ENCODE measurements at places on chromosomes 5 and 9.

DNA sequence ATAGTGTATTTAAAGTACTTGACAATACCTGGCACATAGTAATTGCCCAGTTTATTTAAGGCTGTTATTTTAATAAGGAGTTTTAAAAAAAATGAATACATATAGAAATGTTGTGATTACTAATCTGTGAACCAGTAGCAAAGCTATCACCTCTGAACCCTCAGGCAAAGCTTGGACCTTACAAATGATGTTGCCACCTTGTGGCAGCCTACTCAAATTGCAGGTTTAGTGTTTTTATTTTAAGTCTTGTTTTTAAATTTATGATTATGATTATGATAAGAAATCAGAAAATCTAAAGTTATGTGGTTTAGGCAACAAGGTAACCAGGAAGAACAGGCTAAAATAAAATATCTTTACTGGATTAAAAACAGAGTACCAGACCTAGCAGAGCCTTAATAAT lies 35.8 kb downstream of the PPARGC1B start:
- DNase-seq = no peak

DNA sequence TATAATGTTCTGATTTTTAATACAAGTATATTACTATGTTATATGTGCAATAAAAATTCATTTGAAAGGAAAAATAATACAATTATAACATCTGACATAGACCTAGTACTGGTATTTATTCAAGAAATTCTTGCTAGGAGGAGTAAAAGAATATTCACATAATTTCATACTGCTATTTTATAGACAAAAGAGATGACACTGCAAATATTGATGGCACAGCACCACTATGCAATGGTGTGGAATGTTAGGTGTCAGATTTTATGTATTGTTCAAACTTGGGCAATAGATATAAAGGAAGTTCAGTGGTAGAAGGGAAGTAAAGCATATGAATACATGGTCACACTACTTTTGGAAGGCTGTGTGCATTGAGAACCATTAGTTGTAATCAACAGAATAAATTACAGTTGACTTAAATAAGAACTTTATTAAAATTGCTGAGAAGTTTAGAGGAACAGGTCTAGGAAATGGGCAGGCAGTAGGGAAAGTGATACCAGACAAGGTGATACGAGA lies 143.9 kb downstream of the OR2K2 start:
- DNase-seq = no peak

DNA sequence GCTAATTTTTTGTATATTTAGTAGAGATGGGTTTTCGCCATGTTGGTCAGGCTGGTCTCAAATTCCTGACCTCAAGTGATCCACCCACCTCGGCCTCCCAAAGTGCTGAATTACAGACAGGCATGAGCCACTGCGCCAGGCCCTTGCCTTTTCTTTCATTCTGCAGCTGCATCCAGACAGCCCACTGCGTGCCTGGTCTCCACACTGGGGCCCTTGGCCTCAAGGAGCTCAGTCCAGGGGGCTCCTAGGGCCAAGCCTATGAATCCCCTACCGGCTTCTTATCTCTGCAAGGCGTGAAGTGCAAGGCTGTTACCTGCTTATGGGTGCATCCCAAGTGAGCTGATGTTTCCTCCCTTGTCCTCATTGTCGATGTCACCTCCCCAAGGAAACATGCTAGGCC lies 78.8 kb downstream of the CSNK1A1 start:
- no peak for DNase-seq

DNA sequence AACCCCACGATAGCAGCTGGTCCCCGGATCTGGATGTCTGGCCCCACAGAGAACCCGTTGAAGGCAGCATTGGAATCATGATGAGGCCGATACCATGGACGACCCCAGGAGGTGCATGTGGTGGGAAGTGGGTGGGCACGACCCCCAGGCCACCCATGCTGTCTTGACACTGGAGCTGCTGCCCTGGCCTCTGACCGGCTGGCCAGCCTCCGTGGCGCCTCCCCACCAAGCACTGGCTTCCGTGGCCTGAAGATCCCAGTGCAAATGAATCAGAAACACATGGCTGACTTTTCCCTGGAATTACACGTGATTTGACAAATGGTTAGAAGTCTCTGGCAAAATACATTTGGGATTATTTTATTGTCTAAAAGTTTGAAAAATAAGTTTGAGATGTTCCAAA lies 259.0 kb upstream of the IRX1 start:
- no peak for DNase-seq

- DNase-seq = no peak
Measured at GRCh38 chr9:103942200-103942599, 151.9 kb upstream of the SMC2 start.

GRCh38 chr5:43357878-43358281 lies 44.7 kb upstream of the HMGCS1 start:
- no peak for DNase-seq

DNA sequence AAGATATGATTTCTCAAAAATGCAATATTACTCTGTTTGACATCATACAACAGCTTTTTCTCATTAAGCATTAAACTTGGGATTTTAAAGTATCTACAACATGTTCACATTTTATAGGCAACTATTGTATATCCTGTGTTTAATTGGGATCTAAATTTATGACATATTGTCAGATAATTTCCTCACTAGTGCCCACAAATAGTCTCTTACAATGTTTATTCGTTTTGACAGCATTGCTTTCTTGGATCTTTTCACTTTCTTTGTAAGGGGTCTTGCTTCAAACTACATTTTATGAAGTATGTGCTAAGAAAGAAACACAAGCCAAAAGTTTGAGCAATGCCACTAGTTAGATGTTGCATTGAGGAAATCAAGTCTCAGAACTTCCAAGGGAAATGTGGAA lies 285.1 kb downstream of the TMEM167A start:
- DNase-seq = no peak

DNA sequence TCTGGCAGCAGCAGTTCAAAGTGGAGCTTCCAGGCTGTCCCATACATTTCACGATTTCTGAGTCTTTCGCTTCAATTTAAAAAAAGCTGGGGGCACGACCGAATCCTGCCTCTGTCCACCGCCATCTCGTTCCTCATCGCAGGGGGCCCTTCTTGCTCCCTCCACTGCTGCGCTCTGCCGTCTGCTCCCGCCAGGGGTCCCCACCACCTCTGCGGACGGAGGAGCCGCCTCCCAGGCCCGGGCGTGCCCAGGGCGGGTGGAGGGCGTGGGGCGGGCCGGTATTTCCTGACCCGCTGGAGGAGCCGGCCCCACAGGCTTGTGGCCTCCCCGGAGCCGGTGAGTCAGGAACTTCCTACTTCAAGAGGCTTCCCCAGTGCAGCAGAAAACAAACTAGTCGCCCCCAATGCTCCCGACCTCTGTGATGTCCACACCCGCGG lies 50.4 kb downstream of the USP20 start:
- DNase-seq = peak; percentile 87

GRCh38 chr5:64612344-64612961 lies 77.8 kb upstream of the SHISAL2B start:
- no peak for DNase-seq

DNA sequence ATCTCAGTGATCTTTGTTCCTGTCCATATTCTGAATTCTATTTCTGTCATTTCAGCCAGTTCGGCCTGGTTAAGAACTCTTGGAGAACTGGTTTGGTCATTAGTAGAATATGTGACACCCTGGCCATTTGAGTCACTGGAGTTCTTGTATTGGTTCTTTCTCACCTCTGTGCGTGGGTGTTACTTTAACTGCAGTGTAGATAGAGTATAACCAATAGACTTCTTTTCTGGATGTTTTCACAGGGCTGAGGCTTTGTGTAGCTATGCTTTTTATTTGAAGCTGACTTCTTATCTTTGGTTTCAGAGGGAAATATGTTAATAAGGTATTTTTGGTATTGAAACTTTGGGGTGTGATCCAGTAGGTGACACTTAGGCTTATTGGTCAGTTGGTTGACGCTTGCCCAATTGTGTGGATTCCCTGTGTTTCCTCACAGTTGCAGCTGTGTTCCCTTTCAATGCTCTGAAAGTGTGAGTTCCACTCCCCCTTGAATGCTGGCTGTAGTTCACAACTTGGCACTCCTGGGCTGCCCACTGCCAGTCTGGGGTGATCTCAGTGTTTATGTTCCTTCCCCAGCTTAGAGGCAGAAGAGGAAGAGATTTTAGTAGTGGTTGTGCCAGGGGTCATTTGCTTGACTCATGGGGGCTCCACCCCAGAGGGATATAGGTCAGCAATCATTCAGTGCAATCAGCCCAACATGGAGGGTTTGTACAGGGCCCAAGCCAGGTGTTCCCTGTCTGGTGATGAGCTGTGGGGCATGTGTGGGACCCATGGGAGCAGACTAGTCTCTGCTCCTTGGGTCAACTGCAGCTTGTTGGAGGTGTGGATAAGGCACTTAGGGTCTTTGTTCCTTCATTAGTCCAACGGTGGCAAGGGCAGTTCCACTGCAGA lies 34.9 kb upstream of the TEK start:
- DNase-seq = no peak

DNA sequence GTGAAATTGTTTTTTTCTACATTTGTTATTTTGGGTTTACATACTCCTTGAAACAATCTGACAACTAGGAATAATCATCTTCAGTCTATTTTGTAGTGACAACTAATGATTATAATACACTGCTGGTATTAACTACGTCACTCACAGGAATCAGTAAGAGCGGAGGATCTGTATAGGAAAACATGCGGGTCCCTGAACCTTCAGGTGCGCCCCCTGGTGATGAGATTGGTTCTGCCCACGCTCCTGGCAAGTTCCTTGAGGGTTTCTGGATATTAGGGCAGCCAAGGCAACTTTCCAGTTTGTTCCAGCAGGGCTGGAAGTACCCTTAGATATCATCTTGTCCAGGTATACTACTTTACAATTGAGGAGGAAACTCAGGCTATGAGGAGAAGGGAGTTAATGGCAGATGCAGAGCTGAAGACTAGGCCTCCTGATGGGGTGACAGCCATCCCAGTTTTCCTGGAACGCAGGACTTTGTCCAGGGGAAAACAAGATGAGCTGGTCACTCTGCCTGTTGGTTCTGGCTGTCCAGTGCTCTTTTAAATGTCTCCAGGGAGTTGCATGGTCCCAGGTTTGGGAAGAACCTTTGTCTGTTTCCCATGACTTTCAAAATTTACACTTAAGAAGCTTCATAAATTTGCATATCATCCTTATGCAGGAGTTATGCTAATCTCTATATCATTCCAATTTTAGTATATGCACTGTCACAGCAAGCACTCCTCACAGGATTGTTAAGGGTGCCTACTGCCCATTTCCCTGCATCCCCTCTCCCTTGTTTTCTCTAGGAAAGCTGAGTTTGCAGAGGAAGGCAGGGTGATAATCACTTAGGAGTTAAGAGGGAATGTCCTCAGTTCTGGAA lies 14.9 kb upstream of the WNT8A start:
- DNase-seq = peak; percentile 21

GRCh38 chr5:83539463-83539790 lies 67.9 kb downstream of the VCAN start:
- no peak for DNase-seq

- no peak for DNase-seq
Measured at GRCh38 chr9:35781066-35781465, 10.3 kb upstream of the NPR2 start.

- DNase-seq = no peak
Measured at GRCh38 chr9:131300444-131300843, 10.9 kb downstream of the PLPP7 start.
